Activated naive CD8-positive, alpha-beta T cell treated with anti-CD3 and anti-CD28 coated beads, Interleukin-2, amount 50 U/mL, for 16 hours (primary cell): ENCODE measurements at places on chromosomes 2 and 18.

DNA sequence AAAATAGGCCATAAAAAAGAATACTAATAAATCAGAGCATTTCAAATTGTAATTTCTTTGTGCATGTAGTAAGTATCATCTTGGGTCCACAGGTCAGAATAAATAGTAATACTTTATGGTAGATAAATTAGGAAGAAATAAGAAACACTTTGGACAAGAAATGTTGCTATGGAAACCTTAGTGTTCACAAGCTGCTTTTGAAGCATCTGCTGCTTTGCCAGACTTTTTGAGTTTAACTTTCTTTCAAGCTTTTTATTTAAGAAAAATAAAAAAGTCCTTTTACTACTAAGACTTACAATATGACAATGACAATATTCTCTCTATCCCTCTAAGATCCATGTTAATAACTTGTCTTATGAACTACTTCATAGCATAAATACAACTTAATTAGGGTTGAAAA lies 690.7 kb upstream of the FSHR start:
- no peak for DNase-seq

- no peak for DNase-seq
These were observed 119.5 kb upstream of the MCFD2 start for GRCh38 chr2:47034973-47035609.

DNA sequence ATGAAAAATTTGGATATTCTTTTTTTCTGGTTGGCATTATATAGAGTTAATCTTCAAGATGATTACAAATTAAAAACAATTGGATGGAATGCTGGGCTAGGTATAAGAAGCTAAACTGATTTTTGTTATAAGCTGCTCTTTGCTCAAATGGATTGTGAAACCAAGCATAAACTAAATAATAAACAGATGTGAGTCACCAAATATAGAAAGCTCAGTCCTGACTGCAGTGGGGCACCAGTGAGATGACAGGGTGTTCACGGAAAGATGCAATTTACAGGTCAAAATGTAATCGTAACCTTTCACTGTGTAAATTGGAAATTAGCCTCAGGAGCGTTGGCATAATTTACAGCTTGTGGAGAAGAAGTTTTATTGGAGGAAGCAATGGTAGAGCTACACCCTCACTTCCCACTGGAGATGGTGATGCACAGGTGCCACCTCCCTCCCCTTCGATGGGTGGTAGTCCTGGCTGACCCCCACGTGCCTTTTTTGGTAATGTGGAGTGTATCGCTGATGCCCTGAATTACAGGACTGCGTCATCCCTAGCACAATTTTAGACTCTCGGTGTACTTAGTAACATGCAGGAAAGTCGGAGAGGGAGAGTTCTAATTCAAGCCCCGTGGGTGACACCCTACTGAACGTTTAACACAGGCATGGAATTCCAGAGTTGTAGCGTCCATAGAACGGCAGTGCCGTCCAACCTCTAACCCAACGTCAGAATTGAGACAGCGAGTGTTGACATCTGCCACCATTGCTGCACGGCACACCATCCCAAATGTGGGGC lies 73.9 kb upstream of the NFATC1 start:
- DNase-seq, result no peak

DNA sequence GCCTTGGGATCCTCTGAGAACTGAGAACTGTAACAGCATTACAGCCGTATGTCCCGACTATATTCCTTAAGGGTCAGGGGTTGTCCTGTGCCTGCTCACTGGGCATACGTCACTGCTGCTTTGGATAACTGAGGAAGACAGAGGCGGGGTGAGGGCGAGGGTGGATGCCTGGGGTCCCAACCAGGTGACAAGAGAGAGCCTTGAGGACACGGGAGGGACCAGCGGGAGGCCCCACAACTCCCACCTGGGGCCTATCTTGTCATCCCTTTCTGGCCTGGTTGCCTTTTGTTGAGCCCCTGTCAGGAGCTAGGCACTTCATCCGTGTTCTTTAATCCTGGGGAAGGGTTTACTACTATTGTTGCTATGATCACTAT lies 28.8 kb downstream of the INPP5D start:
- DNase-seq, result no peak

DNA sequence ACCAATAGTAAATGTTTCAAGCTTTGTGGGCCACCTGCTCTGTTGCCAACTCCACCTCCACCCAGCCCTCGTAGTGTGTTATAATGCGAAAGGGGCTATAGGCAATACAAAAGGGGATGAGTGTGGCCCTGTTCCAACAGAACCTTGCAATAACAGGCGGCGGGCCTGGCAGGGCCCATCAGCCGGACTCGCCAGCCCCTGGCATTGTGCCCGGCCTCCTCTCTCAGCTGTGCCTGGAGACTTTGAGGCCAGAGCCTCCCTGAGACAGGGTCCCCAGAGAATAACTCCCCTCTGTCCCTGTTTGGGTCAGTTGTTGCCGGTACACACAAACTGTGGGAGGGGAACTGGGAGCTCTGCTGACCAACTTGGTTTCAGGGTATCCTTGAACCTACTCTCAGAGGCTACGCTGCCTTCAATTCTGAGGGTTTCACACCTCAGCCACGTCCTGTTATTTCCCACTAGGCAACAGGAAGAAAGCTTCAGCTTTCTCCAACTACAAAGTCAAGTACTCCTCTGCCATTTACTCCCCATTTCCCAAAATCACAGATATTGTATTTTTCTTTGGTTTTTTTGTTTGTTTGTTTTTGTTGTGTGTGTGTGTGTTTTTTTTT lies 58.0 kb upstream of the ZNF236 start:
- DNase-seq, result no peak

DNA sequence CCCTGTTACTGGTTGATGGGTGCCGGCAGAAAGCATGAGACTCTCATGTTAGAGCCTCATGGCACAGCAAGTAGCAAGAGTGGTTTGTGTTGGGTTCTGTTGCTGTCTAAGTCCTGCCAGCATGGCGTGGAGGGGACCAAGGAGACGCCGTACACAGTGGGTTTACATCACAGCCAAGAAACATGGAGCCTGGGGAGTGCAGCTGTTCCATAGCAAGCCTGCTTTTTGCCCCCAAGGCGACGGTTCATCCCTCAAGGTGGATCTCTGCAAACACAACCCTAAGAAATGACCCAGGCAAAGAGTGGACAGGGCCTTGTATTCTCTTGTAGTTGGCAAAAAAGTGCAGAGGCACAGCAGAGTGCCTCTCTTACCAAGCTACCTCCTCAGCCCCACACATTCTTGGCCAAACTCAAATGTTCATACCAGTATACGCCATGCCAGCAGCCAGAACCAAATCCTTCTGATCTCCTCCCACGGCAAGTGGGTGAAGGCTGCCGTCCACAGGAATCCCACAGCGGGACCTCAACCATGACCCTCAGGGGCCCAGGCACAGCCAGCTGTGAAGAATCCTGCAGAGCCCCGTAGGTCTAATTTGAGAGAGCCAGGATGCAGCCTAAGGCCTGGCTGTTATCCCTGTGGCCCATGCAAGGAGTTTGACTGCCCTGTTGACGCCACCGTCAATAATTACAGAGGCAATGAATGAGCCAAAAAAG lies 19.0 kb downstream of the SNED1 start:
- DNase-seq, result no peak

DNA sequence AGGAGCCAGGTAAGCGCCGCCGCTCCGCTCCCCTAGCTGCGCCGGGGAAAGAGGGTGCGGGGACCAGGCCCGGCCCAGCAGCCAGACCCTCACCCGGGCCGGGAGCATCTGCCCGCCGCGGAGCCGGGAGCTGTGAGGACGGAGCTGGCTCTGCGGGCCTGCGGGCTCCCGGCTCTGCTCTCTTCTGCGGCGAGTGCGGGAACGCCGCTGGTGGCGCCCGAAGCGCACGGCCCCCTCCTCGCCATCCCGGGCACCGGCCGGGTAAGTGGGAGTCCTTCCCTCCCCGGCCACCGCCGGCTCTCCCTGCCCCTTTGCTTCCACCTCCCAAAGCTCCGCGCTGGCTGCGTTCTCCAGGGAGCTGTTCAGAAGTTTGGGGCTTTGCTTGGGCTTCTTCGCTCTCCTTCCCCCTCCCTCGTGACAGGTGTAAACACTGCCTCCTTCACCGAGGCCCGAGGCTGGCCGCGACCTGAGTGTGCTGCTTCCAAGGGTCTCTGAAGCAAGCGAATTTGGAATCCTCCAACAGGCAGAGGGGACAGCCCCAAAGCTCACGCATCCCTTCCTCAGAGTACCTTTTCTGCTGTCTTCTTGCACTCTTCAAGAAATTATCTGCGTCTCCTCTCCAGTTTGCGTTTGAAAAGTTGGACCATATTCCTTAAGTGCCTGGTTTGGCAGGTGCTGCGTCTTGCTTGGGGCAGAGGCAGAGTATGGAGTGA lies 632 bp downstream of the AFTPH start:
- DNase-seq, result no peak
